Fibroblast of gingiva (primary cell): ENCODE measurements at places on chromosomes 7 and 10.

- DNase-seq, result no peak
These were observed 164.6 kb upstream of the PPP1R3A start for GRCh38 chr7:114083166-114084001.

- no peak for DNase-seq
These were observed 12.6 kb downstream of the LSM5 start for GRCh38 chr7:32477649-32477980.

GRCh38 chr10:77505431-77506334 is 131.9 kb downstream of the KCNMA1 start:
- peak; percentile 77 for DNase-seq

- no peak for DNase-seq
These were observed 32.2 kb downstream of the FAM204A start for GRCh38 chr10:118309911-118310310.

DNA sequence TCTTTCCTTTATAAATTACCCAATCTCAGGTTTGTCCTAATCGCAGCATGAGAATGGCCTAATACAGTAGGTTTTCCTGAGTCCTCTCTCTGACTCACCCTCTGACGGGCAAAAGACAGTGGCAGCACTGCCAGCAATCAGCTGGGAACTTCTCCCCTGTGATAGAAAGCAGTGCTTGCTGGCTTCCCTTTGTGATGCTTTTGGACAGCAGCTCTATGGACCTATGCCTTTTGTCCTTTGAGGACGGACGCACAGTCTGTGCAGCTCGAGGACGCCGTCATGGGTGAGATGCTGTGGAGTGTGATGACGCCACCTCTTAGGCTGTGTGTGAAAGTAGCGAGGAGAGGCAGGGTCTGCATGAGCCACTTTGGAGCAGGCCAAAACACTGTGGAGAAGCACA is 68.8 kb downstream of the KIAA1217 start:
- no peak for DNase-seq

DNA sequence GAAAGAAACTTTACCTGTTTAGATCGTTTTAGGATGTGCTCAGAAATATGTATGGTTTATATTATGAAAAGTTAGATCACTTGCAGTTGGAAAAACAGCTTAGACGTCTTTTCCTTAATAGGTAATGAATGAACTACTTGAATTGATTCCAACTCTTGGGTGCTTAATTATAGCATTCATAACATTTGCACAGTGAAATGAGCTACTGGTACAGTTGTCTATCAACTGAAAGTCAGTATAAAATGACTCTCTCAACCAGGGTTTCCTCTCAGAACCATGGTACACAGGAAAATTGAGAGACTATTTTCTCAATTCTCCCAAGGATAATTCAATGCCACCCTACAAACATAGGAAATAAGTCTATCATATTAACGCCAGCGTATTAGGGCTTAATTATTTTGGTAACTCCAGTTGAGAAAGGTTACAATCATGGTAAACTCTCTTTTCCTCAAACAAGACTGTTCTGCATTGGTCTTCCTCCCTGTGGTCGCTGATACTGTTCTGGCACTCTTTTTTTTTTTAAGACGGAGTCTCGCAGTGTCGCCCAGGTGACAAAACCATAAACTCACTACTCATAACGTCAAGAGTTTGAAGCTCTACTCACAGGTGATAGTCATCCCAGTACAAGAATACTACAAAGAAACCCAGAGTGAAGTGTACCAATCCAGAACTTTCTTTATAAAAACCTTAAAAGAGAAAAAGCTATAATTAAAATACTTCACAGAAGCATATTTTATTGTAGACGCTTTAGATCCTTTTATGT is 2.0 kb downstream of the ANLN start:
- no peak for DNase-seq

DNA sequence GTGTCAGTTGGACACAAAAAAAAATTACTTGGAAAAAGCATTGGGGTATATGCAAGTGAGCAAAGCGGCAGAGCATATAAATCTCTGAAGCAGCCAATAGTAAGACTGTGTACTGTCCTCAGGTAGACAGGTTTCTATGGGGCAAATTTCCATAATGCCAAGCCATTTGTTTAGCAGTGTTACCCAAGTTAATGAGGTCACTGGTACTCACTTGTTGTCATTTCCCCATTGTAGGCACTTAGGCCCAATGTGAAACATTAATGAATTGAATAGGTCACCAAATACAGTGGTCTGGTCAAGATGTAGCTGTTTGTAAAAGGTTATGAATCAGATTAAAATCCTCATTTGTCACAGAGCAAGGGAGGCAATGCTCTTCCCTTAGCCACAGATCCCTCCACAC is 27.5 kb downstream of the HOXA1 start:
- no peak for DNase-seq

GRCh38 chr10:49187950-49188761 is at the start of gene TMEM273:
TSS of gene TMEM273 (minus strand) at chr10:49188391. CDS start at chr10:49188336, 55 bp downstream.
- no peak for DNase-seq

- no peak for DNase-seq
These were observed 40.4 kb downstream of the WIPI2 start for GRCh38 chr7:5230265-5231067.

DNA sequence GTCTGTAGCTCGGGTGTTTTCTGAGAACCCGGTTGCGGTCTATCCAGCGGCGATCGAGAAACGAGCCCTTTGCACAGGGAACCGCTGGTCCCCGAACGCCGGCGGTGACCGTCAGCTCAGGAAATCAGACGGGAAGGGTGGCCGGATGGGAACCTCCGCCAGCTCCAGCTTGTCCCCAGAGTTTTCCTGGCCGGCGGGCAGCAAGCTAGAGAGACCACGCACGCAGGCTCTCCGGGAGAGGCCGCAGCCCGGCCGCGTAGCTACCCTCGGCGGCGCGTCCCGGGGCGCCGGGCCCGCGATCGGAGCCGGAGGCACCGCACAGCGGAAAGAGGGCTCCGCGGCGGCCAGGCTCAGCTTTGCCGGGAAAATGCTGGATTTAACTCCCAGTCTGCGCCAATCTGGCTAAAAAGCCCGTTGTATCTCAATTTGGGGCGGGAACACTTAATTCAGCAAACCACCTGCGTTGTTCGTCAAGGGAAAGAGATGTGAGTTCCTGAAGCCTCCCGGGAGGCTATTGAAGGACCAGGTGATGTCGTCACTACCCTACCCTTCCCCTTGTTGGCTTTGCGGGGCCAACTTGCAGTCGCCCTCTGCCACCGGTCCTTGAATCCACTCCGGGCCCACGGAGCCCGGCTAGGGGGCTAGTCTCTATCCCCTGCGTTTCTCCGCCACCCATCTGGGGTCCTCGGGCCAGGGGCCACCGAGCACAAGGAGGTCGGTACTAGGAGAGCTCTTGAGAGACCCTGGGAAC is 859 bp upstream of the CH25H start:
- no peak for DNase-seq

GRCh38 chr7:149133028-149133710 is 7.0 kb upstream of the ZNF425 start:
- DNase-seq, result no peak

DNA sequence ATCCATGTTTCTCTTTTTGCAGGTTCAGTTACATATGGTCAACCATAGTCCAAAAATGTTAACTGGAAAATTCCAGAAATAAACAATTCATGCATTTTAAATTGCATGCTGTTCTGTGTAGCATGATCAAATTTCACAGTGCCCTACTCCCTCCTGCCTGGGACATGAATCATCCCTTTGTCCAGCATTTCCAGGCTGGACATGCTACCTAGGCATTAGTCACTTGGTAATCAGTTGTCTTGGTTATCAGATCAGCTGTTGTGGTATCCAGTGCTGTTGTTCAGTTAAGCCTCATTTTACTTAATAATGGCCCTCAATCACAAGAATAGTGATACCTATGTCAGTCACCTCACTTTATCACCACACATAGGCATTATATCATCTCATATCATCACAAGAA is 7.3 kb upstream of the PNLIP start:
- DNase-seq, result no peak

DNA sequence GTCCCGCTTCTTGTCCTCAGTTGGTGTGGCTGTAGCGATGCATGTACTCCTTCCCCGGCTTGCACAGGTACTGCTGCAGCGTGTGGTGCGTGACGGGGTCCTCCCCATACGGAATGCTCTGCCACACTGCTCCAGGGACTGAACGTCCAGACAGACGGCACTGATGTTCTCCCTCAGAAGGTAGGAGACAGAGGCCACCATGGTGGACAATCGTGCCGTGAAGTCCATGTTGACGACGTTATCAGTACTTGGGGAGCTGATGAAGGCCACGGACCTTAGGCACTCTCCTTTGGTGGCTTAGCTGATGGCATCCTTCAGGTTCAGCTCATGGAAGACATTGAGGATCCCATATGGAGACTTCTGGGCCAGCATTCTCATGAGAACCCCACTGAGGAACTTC is 37.4 kb downstream of the AGAP6 start:
- DNase-seq, result no peak

DNA sequence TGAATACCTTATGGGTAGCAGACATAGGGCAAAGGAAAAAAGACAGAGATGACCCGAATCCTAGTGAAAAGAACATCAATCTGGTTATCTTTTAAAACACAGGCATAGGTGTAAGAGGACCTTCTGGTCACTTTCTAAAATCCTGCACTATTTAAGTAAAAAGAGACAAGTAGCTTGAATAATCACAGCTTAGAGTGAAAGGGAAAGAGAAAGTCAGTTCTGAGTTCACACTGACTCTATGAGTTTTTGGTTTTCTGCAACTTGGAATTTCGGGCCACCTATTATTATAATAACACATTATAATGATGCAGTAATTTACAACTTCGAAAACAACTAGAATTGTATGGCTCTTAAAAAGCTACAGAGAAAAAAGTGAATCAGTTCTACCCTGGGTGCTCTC is 247.8 kb downstream of the DOCK4 start:
- no peak for DNase-seq

DNA sequence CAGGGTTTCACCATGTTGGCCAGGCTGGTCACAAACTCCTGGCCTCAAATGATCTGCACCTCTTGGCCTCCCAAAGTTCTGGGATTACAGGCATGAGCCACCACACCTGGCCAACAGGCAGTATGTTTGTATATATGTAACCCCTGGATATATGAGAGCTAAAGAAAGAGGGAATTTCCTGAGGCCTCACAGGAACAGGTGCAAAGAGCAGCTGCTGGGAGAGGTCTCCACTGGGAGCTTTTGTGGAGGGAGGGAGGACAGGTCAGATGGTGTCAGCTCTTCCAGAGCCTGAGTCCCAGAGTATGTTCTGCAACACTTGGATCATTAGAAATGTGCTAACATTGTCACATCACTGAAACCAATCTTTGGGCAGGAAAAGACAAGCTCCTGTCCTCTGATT is 110.1 kb upstream of the KIF5B start:
- no peak for DNase-seq

GRCh38 chr7:99843808-99844207 is 16.0 kb downstream of the CYP3A43 start:
- no peak for DNase-seq

- DNase-seq, result no peak
These were observed 129.2 kb downstream of the KCND2 start for GRCh38 chr7:120402079-120402767.

- DNase-seq, result no peak
These were observed 8.6 kb upstream of the INSIG1 start for GRCh38 chr7:155289107-155289506.

- DNase-seq, result no peak
These were observed 119.0 kb downstream of the HTR7 start for GRCh38 chr10:90738885-90739284.

DNA sequence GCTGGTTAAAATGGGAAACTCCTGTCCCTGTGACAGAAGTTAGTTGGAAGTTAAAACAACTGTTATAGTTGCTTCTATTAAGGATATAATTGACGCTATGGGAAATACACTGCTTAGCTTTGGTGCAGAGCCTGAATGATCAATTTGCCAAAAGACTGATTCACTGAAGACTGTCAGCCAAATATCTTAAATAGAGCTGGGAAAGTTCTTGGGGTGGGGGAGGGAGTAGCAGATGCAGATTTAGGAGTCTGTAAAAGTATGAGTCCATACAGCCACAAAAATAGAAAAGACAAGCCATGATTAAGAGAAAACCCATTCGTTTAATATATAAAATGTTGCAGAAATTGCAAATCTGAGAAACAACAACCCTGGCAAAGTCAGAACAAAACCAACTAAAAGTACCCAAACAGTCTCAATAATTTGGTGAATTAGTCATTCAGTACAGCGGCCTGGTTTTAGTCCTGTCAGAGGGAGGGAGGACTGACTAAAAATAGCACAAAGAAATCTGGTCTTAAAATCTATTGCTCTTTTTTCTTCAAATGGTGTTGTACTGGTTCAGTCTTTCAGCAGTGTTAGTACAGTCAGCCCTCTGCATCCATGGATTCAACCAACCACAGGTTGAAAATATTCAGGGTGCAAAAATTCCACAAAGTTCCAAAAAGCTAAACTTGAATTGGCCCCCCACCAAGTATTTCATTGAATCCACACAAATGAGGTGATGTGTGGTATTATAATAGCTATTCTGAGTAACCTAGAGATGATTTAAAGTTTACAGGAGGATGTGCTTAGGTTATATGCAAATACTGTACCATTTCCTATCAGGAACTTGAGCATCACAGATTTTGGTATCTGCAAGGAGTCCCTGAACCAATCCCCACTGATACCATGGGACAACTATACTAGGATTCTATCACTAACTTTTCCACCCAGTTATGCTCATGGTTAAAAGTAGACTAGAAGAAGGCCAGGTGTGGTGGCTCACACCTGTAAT is 30.0 kb downstream of the STK17A start:
- DNase-seq, result peak; percentile 50

GRCh38 chr10:110860576-110861241 is 11.0 kb upstream of the PDCD4 start:
- no peak for DNase-seq

DNA sequence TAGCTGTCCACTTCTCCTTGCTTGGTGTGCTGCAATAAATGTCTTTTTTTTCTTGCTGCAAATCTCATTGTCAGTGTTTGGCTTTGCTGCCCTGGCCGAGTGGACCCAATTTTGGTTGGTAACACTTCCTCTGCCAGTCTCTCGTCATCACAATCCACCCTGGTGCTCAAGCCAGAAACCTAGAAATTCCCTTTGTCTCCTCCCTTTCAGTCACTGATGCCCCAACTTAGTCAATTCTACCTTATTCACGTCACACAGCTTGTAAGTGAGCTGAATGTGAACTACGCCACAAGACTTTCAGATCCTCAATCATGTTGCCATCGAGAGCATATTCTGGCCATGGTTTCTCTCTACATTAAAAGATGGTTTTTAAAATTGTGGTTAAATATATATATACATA is 13.0 kb upstream of the FRA10AC1 start:
- DNase-seq, result no peak

DNA sequence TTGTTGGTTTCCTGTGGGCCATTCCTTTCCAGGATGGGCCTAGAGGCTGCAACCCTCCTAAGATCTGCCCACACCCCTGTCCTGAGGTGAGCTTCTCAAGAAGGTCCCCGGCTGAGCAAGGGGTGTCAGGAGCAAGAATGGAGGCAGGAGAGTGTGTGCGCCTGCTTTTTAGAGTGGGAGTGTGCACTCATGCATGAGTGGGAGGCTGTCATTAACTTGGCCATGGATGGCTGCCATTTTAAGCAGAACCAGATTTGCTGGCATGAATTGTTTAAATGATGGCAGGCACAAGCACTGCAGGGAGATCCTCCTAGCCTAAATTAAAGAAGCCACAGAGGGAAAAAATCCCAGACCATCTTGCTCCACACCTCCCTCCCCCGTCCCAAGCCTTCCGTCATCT is 2.9 kb upstream of the SGPL1 start:
- peak; percentile 16 for DNase-seq

GRCh38 chr7:37771801-37772200 is 76.6 kb upstream of the NME8 start:
- no peak for DNase-seq

- DNase-seq, result peak; percentile 42
These were observed 15.1 kb downstream of the GPR146 start for GRCh38 chr7:1059200-1060091.

- DNase-seq, result no peak
These were observed 103.3 kb downstream of the CLEC2L start for GRCh38 chr7:139626817-139627216.

GRCh38 chr7:50272808-50273207 is 31.7 kb upstream of the IKZF1 start:
- no peak for DNase-seq
